Stimulated activated CD8-positive, alpha-beta memory T cell treated with anti-CD3 and anti-CD28 coated beads, Interleukin-7, amount 100 ng/mL, for 48 hours (primary cell): ENCODE measurements at places on chromosomes 12 and 14.

- DNase-seq = no peak
Measured at GRCh38 chr12:52796839-52797528, 1.1 kb upstream of the KRT3 start.

GRCh38 chr14:82562881-82563280 is 1029.2 kb upstream of the SEL1L start:
- DNase-seq = no peak

DNA sequence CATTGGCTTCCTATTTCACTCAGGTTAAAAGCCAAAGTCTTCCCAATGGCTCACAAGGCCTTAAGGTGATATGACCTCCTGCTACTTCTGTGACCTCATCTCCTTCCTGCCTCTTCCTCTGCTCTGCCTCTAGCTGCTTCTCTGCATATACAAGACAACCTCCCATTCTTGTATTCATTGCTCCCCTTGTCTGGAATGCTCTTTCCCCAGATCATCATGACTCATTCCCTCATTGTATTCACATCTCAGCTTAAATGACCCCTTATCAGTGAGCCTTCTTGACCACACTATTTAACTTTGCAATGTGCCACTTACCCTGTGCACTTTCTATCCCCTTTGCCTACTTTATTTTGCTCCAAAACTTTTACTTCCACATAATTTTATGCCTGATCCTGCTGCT is 90.2 kb downstream of the PPP1R12A start:
- no peak for DNase-seq

- no peak for DNase-seq
Measured at GRCh38 chr14:91884664-91885063, 17.3 kb upstream of the TC2N start.

GRCh38 chr12:110640275-110641025 is 26.5 kb downstream of the TCTN1 start:
- DNase-seq = no peak

- no peak for DNase-seq
Measured at GRCh38 chr14:62691647-62692489, 353.4 kb downstream of the KCNH5 start.

DNA sequence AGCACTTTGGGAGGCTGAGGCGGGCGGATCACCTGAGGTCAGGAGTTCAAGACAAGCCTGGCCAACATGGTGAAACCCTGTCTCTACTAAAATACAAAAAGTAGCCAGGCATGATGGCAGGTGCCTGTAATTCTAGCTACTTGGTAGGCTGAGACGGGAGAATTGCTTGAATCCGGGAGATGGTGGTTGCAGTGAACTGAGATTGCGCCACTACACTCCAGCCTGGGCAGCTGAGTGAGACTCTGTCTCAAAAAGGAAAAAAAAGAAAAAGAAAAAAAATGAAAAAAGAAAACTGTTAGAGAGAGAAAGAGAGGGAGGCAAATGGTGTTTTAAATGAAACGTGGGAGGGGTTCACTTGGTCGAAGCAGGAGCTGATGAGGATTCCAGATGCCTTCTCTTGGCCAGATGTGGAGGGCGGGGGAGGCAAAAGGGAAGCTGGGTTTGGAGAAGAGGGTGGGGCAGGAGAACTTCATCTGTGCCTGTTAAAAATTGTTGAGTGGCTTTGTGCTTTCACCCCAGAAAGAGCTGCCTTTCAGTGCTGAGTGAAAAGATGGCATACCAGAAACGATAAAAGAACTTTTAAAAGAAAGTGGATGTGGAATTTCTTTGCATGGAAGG is 1.1 kb downstream of the EMP1 start:
- DNase-seq = no peak

GRCh38 chr14:23430723-23431085 is 4.8 kb downstream of the MYH7 start:
- DNase-seq = no peak

DNA sequence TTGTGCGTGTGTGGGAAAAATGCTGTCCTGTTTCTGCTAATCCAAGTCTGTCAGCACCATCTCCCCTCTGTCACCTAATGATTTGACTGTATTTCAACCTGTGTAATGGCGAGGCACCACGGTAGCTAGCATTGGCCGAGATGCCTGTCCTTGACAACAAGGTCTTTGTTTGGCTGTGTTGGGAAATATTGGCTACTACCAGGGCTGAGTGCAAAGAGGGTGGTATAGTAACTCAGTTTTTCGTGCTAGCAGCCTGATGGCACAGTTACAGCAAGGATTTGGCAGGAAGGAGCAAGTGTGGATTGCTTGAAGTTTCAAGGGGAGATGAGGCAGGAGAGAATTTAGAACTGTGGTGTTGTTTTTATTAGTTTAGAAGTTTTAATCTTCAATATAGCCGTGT is 440.3 kb upstream of the RGS6 start:
- no peak for DNase-seq

- no peak for DNase-seq
Measured at GRCh38 chr14:54471641-54472040, 17.1 kb downstream of the GMFB start.

DNA sequence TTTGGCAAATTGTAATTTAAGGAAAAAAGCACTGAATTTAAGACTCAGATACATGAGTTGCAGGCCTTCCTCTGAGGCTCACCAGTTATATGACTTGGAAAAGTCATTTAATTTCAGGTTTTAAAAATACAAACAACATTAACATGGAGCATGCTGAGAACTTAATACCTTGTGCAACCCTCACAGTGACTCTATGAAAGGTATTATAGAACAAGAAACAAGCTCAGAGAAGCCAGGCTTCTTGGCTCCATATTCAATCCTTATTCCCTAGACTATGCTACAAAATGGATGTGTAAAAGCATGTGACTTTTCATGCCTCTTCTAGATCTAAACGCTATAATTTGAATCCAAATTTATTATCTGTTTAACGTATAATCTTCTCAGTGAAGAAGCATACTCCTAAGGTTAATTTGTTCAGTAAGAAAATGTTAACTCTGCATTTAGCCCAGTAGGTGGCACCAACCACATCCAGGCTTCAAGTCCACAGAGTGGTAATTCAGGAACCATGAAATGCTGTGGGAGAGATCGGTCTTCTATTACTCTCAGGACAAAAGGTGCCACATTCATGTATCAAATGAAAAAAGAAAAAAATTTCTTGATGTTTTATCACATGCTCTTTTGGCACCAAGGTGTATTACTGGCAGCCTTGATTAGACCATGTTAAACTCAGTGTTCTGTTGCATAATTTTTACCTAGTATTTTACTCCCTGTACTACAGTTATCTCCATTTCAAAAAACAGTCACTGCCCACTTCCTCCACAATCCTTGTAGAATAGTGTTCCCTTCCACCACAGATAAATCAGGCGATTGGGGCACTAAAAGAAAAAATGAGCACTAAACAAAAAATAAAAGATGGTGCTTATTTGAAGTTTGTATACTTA is 9.3 kb downstream of the CCDC196 start:
- no peak for DNase-seq

DNA sequence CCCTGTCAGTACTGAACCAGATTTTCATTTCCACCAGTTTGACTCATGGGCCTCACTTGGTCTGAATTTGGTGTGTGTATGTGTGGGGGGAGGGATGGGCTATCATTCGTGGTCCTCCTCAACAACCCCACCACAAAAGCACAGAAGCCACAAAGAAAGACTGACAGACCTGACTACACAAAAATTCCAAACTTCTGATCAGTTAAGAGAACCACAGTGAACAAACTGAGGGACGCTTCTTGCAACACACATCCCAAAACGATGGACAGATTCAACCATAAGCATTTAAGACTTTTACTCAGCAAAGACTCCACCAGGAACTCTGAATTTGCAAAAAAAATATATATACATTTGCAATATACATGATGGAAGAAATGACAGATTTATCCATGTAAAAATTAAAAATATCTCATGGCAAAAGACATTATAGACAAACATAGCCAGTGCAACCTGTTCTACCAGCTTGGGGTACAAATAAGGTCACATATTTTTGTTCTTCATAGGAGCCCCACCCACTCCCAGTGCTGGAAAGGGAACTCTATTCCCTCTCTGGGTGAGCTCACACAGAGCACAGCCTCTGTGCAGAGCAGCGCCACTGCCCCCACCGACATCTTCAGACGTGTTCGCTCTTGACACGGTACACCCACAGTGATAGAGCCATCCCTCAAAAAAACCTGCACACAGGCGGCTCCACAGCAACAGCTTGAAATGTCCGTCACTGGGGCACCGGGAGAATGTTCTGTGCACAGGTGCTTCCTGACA is 49.7 kb downstream of the JAG2 start:
- DNase-seq = no peak

- DNase-seq = no peak
Measured at GRCh38 chr12:112321245-112321644, 61.0 kb downstream of the HECTD4 start.

DNA sequence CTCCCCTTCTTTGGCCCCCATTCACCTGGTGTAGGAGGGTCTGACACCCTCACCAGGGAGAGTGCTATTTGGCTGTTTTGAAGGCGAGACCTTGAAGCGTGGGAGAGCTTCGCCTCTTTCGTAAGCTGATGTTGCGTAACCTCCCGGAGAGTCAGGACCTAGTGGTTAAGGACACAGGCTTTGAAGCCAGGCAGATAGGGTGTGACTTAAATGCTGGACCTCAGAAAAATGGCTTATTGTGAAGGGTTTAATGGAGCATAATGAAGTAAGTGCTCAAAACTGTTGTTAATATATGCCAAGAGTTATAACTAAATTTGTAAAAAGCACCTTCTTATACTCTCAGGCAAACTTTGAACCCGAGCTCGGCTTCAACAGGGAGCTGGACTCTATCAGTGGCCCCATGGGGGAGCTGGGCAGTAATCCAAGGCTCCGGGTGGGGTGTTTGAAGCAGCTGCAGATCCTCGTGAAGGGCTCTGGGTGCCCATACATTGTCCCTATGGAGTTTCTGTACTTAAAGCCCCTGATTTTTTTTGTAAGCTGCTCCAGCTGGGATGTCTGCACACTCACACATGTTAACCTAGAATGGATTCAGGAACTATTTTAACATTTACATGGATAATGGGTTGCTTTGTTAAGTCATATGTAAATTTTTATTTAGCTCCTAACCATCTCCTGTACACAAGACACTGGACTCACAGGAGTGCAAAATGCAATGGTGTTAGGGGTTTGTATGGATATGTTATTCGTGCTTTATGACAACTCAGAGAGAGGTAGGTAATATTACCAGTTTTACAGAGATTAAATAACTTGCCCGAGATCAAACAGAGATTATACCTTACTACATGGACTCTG is 26.0 kb downstream of the PPFIBP1 start:
- no peak for DNase-seq

GRCh38 chr12:19428246-19428645 is 11.0 kb upstream of the AEBP2 start:
- DNase-seq = no peak

DNA sequence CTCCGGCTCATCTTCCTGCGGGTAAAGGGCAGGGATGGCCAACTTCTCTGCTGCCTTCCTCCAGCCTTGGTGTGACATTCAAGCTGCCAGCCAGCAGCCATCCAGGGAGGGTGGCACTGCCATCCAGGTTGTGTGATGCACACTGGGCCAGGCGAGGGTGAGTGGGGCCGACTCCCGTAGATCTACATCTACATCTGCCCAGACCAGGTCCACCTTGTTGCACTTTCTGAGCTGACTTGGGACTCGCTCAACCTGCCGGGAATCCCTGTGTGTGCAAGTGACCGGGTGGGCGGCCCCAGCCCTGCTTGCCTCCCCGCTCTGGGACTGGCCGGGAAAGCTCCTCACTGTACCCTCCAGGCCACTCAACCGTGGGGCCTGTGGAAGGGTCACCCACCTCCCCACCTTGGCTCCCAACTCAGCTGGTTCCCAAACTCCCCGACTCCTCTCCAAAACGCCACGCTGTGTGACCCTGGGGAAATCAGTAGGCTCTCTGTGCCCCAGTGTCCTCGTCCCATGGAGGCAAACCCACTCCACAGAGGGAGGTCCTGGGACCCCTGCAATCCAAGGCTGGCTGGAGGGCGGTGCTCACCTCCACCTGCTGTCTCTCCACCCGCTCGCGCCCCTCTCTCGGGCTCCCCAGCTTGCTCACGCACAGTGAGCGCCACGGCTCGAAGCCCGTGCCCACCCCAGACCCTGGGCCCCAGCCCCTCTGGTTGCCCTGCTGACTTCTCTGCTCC is 14.7 kb downstream of the JAG2 start:
- DNase-seq = no peak

GRCh38 chr12:71703206-71703605 is 17.3 kb downstream of the TMEM19 start:
- no peak for DNase-seq

DNA sequence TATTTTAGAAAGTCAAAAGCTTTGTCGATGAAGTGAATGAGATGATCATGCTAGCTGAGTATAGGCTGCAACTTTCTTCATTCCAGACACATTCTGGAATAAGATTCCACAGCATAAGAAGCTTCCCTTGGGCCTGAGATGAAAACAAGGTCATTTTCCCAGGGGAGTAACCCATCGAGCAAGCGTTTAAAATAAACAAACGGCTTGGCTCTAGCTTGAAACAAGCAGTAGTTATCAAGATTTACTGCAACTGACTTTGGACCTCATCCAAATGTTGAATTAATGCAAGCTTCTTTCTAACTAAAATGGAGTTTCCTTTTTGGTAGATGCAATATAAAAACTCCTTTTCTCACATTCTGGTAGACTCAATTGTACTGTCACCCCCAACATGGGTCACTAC is 23.0 kb downstream of the KCNJ8 start:
- DNase-seq = no peak

DNA sequence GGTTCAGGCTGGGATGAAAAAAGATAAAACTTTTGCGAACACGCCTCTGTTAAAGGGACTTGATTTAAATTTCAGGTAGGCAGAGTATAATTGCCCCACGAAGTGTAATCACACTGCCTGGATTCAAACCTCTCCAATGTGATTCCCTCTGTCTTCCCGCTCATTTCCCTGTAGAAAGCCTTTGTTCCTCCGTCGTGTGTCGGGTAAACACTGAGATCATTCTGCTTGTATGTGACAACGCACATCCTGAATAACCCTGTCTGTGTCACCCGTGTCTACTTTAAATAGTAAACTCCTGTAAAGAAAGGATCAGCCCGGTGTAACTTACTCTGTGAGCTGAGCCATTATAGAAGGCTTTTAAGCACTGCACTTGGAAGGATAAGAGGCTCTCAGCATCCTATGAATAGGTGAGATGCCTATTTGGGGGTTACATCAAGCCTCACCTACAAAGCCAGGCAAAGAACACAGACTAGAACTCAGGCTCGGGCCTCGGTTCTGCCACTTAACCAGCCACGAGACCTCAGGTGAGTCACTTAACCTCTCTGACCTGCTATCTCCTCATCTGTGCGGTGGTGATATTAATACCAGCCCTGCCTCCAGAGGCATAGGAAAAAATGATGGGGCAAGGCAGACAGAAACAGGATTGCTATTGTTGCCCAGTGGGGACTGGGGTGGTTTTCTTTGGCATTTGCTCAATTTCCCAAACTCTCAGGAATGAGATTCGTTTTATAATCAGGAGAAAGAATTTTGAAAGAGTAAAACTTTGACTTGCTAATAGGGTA is 74.2 kb downstream of the RBM19 start:
- DNase-seq = peak; percentile 6

GRCh38 chr12:80170915-80171314 is 71.6 kb downstream of the OTOGL start:
- no peak for DNase-seq

DNA sequence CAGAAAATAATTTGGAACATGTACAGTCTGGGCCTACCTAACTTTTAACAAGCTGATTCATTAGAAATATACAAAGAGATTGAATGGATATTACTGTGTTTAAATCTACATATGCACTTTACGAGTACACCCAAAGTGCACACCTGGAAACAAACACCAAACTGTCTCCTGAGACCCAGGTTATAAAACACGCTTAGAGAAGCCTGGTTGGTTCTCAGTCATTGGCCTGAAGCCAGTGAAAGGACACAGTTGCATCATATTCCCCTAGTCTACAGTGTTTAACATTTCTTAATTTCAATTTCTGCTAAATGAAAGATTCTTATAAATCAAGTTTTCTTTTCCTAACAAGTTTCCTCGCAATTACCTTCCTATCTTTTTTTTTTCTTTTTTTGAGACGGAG is 209.5 kb downstream of the FBXL14 start:
- no peak for DNase-seq
